ENCODE measurements at places on chromosomes 2 and 18.

- DNase-seq, result no peak
Observed at GRCh38 chr2:36177282-36177681, 178.3 kb upstream of the CRIM1 start.

GRCh38 chr18:21241301-21242048, 557 bp upstream of the GREB1L start:
- no peak for DNase-seq

- DNase-seq, result no peak
Observed at GRCh38 chr2:8539743-8540551, 141.9 kb upstream of the ID2 start.

GRCh38 chr18:37452682-37453385, 112.8 kb downstream of the CELF4 start:
- DNase-seq, result no peak

DNA sequence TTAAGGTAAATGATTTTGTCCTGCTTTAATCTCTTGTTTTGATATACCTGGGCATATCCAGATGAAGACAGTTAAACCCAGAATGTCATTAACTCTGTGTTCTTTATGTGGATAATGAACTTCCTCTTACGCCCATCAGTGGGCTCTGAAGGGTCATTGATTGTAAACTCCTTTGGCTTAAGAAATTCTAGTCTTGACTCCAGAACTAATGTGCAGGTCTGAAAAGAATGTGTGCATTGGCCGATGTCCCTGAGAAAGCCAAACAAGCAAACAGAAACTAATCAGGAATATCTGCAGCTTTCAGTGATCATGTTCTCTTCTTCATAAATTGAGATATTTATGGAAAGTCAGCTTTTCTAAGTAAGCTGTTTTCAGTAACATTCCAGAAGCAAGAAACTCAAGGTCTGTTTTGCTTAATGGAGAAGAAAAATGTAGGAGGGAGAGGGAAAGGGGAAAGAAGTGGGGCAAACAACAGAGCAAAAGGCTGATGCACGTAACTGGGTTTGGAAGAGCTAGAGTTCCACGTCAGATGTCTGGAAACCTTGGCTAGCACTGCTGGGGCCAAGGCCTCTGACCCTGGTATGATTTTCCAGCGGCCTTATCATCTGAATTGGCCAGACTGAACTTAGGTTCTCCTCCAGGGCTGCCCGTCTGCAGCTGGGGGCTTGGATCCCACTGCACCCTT, 61.3 kb upstream of the FHL2 start:
- DNase-seq, result no peak

- DNase-seq, result no peak
Observed at GRCh38 chr2:208879666-208880065, 473.1 kb downstream of the PTH2R start.

GRCh38 chr2:242011991-242012764, 142.6 kb downstream of the RTP5 start:
- no peak for DNase-seq

DNA sequence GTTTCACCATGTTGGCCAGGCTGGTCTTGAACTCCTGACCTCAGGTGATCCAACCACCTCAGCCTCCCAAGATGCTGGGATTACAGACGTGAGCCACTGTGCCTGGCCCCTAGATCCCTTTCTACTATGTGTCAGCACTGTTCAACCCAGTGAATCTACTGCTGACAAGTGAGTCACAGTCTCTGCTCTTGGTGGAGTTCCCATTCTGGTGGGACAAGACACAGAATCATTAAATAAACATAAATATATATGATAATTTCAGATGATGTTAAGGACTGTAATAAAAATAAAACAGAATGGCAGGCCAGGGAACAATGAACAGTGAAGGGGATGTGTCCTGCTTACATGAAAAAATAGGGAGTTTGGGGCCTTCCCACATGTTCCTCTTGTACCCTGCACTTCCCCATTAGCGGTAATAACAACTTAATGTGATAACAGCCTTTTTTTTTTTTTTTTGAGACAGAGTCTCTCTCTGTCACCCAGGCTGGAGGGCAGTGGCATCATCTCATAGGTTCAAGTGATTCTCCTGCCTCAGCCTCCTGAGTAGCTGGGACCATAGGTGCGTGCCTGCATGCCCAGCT, 112.2 kb downstream of the CPO start:
- no peak for DNase-seq

GRCh38 chr2:125901278-125901677, 754.7 kb upstream of the GYPC start:
- no peak for DNase-seq

DNA sequence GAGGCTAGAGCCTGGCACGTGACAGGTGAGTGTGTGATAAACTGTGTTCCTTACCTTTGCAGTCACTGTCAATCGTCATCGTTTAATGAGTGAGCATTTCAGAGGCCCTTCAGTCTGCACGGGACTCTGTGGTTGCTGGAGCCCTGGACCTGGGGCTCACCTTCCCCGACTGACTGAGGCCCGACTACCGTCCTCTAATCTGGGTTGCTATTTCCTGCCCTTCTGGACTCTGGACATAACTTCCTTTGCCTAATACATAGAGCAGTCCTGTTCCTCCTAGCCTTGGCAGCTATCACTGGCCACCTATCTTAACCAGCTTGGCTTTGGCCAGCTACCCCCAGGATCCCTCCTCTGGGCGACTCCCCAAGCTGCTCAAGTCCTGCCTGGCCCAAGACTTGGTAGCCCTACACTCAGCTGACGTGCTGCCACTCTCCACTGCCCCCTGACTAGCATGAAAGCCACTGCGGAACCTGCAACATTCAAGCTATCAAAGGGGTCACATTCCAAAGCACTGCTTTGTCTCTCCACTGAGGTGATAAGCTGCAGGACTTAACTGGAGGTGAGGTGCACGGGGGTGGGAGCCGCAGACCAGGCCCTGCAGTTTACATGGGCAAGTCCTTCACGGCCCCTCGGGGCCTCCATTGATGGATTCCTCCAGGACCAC, 11.1 kb upstream of the RAB17 start:
- DNase-seq, result no peak

- DNase-seq, result no peak
Observed at GRCh38 chr18:23143016-23143814, 7.9 kb downstream of the CABLES1 start.

DNA sequence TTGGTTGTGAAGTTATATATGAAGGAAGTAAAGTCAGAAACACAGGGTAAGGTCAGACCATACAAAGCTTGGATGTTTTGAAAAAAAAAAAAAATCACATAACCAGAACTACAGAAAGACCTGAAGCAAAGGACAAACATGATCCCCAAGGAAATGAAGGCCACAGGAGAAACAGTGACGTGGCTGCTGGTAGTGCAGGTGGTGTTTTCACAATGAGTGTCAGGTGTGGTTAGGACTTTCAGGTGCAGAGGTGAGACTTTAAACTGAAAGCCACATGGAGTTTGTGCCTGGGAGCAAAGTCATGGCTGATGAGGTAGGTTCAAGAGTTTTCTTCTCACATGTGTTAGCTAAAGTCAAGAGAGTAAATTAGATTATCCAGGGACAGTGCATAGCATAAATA, 270.7 kb downstream of the PIEZO2 start:
- no peak for DNase-seq

- no peak for DNase-seq
Observed at GRCh38 chr2:28108143-28108542, 217.6 kb downstream of the BABAM2 start.

GRCh38 chr2:162106146-162106551, 32.1 kb upstream of the DPP4 start:
- no peak for DNase-seq

GRCh38 chr2:225326969-225327368, 72.5 kb upstream of the NYAP2 start:
- DNase-seq, result no peak

- DNase-seq, result no peak
Observed at GRCh38 chr2:73037947-73038585, 33.4 kb downstream of the SFXN5 start.

DNA sequence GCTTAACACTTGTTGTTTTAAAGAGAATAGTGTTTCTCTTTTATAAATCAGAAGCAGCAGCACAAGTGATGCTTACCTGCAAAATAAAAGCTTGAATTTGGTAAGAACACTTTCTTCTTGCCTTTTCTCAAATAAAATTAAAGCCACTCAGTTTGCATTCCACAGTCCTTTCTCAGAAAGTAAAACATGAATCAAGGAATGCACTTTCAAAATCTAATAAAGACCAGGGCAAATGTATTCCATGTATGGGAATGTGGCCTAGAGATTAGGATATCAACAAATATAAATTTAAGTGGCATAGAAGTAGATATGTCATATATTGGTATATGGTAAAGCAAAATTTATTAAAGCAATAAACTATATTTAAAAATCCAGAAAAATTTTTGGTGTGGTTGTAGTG, 352.8 kb downstream of the THSD7B start:
- DNase-seq, result no peak

DNA sequence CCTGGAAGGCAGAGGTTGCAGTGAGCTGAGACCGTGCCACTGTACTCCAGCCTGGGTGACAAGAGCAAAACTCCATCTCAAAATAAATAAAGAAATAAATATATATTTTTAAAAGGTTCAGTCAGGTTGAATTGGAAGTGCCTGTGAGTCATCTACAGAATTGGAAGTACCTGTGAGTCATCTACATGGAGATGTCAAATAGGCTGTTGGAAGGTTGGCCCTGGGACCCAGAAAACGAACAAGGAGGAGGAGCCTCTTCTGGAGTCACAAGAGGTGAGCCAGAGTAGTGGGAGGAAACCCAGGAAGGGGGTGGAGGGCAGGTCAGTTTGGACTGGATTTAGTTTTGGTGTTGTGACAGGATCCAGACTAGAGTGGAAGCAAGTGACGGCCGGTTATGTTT, 15.2 kb upstream of the SCYGR1 start:
- DNase-seq, result no peak

GRCh38 chr2:44655401-44655864, 286.1 kb upstream of the SIX3 start:
- no peak for DNase-seq

DNA sequence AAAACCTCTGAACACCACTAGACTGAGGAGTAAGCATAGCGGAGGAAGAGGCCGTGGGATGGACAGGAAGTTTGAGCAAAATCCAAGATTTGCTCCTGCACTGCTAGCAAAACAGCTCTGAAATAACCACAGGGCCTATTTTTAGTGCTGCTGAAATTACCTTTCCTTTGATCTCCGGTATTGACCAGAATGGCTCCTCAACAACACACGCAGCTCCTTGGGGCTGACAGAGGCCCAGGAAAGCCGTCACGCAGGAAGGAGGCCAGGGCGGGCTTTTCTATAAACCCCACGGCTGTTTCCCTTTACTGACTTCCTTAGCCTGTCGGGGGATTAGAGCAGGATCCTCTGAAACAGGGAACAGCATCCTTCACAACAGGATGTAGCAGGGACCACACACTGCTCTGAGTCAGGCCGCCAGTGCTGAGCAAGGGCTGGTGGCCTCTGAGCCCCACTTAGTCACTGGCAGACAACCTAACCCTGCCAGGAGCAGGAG, 80.8 kb upstream of the LCLAT1 start:
- no peak for DNase-seq

DNA sequence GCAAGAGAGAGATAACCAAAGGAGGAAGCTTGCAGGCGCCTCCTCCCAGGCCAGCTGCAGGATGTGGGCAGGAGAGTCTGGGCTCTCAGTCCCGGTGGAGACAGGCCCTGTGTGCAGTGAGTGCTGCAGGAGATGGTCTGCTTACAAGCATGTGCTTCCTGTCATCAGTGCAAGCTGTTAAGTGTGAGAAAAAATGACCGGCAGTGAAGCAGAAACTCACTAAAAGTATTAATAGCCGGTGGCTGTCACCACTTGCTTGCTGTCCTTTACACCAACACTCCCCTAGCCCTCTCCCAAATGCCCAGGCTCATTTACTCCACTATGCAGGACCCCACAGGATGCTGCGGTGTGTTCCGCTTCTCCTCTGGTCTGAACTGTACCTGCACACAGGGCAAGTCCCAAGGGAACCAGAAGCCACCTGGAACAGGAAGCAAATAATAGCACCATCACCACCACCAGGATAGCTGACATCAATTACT, 435.6 kb upstream of the HS6ST1 start:
- no peak for DNase-seq

GRCh38 chr2:120132691-120133090, 90.5 kb downstream of the TMEM185B start:
- no peak for DNase-seq

- DNase-seq, result no peak
Observed at GRCh38 chr18:57801325-57801724, 1.8 kb downstream of the ATP8B1 start.

- DNase-seq, result no peak
Observed at GRCh38 chr2:24816404-24816803, 23.2 kb downstream of the CENPO start.

DNA sequence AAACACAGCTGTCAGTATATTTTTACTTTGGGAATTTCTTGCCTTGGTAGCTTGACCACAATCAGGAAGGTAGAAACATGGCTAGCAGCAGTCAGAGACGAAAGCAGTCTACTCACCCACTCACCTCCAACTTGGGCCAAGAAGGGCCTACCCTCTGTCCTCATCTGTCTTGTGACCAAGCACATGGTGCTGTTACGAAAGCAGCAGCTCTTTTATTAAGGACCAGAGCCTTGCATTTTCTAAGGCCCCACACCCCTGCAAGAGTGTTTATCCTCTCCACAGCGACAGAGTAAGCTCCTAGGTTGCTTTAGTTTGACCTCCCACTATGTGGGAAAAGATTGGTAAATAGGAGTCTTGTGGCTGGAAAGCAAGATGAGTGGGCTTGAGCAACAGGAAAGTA, 31.3 kb upstream of the MSTN start:
- DNase-seq, result no peak

DNA sequence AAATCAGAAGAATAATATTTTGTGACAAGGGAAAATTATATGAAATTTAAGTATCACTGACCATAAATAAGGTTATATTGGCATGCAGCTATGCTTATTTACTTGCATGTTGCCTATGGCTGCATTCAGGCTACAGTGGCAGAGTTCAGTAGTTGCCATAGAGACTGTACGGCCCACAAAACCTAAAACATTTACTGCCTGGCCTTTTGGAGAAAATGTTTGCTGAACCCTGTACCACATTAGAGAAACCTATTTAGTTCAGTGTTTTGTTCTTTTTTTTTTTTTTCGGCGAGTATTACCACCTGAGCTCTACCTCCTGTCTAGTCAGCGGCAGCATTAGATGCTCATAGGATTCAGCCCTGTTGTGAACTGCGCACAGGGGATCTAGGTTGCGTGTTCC, 163.7 kb downstream of the MCFD2 start:
- no peak for DNase-seq

DNA sequence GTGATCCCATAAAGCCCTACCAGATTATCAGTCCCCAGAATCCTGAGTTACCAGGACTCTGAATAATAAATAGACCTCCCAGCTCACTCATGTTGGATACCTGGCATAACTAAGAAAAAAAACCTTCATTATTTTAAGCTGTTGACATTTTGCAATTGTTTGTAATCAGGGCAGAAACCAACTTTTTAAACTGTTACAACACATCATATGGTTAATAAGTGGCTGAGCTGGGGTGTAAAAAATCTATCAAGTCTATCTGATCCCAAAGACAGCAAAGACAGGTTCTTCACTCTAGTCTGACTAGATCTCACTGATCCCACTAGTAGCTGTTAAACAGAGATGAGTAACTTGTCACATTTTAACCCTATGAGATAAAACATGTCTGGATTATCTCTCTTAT, 370.3 kb downstream of the RIT2 start:
- no peak for DNase-seq

Measured in stimulated activated CD4-positive, alpha-beta T cell treated with anti-CD3 and anti-CD28 coated beads, TNF-alpha, amount 100 ng/mL, for 1 hour (primary cell).